ENCODE measurements at places on chromosomes 2 and 18.

- H3K27me3 ChIP-seq, result no peaks in the 10 kb centered on the region
- H3K4me1 ChIP-seq, result no peaks in the 10 kb centered on the region
- no peak overlapping the region for H3K4me3 ChIP-seq
- no peaks in the 10 kb centered on the region for H3K36me3 ChIP-seq
- no peak for DNase-seq
- no peak overlapping the region for H3K27ac ChIP-seq
These were observed 52.8 kb downstream of the UNC80 start for GRCh38 chr2:209824391-209824790.

DNA sequence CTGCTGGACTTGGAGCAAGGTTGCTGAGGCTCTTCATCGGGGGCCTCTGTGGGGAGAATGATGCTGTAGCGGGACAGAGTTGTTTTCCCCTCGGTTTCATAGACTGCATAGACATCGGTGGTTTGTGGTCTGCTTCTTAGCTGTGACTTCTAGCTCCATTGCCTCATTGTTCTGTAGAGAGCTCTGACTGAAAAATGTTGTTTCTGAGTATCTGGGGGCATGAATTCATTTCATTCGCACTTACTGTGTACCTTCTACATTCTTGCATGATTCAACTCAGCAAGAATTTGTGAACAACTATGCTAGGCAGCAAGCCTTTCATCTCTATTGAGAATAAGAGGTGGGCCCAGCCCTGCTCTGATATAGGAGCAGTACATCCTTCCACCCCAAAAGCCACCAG lies 406.8 kb downstream of the NBAS start:
- H3K4me3 ChIP-seq, result no peak overlapping the region
- peaks cover 15% of the 10 kb centered on the region for H3K4me1 ChIP-seq
- DNase-seq, result no peak
- H3K27me3 ChIP-seq, result no peaks in the 10 kb centered on the region
- no peak overlapping the region for H3K27ac ChIP-seq
- no peaks in the 10 kb centered on the region for H3K36me3 ChIP-seq

- H3K36me3 ChIP-seq, result no peaks in the 10 kb centered on the region
- no peak overlapping the region for H3K4me3 ChIP-seq
- no peak for DNase-seq
- no peak overlapping the region for H3K27ac ChIP-seq
- H3K27me3 ChIP-seq, result no peaks in the 10 kb centered on the region
- no peaks in the 10 kb centered on the region for H3K4me1 ChIP-seq
These were observed 392.1 kb downstream of the TDRD15 start for GRCh38 chr2:21515903-21516302.

- no peak for DNase-seq
- H3K36me3 ChIP-seq, result no peaks in the 10 kb centered on the region
- no peaks in the 10 kb centered on the region for H3K27me3 ChIP-seq
- H3K4me3 ChIP-seq, result no peak overlapping the region
These were observed 608.1 kb upstream of the REG3G start for GRCh38 chr2:78417355-78417754.

DNA sequence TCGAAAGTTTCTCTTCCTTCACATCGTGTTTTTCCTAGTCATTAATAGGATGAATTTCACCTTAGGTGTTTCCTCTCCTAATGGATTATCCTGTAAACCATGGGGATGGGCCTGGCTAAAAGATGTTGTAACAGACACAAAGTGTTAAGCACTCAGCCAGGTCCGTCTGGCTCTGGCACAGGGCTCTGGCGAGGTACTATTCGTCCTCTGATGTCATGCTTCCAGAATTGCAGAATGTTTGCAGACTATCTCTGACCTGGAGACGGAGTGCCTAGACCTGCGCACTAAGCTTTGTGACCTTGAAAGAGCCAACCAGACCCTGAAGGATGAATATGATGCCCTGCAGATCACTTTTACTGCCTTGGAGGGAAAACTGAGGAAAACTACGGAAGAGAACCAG lies 13.2 kb downstream of the ATG16L1 start:
- peaks cover 65% of the 10 kb centered on the region for H3K36me3 ChIP-seq
- no peak for DNase-seq
- H3K27ac ChIP-seq, result no peak overlapping the region
- H3K4me1 ChIP-seq, result no peaks in the 10 kb centered on the region
- H3K4me3 ChIP-seq, result no peak overlapping the region
- H3K27me3 ChIP-seq, result no peaks in the 10 kb centered on the region
